ENCODE measurements at places on chromosomes 2 and 18.
A peak's percentile ranks its signal among the peaks of the same experiment; 100 is the strongest.

DNA sequence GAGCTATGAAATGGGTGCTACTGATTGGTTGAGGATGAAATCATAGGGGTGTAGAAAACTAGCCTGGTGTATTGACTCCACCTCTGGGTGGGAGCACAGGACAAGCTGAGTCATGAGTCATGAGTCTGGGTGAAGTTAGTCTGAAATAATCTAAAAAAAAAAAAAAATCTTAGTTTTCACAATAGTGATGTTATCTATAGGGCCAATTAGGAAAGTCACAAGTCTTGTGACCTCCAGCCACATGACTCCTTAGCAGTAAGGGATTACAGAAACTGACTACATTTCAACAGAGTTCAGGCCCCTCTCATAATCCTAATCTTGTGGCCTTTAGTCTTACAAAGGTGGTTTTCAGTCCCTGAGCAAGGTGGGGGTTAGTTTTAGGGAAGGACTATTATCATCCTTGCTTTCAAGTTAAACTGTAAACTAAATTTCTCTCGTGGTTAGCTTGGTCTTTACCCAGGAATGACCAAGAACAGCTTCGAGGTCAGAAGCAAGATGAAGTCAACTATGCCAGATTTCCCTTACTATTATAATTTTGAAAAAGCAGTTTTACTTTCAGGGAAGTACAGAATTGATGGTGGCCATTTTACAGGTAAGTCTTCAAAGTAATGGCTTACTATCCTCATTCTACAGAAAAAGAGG is 338.0 kb upstream of the GYPC start:
- DNase-seq: no peak

DNA sequence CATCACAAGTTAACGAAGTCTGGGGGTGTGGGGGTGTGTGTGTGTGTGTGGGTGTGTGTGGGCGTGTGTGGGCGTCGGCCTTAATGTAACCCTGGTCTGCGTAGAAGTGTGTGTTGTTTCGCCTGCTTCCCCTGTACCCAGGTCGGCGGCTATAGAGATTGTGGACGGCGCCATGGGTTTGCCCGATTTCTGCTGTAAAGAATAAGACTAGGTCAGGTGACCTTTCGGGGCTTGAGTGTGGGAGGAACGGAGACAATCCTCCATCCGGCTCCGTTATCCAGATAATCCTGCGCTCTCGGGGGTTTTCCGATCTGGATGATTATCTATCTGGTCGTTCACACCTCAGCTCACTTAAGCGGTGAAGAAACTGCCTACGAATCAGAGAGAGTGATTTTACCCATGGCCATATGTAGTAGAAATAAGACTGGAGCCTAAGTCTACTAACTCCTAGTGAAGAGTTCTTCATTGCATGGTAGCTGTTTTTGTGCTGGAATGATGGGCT is 543 bp downstream of the HADHB start:
- DNase-seq: peak; percentile 82

DNA sequence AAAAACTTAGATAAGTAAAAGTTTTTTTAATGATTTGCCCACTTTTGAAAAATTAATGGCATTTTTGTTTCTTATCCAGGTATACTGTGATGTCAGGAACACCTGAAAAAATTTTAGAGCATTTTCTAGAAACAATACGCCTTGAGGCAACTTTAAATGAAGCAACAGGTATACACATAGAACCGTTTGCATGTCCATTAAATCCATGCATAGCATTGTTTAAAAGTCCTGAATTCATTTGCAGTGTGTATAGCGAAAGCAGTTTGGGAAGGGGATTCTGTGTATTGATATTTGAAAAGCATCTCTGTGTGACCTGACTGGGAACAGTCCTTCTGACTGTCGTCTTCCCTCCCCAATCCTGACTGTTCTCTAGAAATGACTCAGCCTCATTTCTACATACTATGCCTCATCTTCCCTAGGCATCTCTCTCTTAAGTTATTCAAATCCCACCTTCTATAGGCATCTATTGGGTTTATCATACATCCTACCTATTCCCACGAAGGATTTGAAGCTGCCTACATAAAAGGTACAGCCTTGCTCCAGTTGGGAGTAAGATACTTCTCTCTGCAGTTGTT is 79.2 kb upstream of the MAP3K20 start:
- no peak for DNase-seq

DNA sequence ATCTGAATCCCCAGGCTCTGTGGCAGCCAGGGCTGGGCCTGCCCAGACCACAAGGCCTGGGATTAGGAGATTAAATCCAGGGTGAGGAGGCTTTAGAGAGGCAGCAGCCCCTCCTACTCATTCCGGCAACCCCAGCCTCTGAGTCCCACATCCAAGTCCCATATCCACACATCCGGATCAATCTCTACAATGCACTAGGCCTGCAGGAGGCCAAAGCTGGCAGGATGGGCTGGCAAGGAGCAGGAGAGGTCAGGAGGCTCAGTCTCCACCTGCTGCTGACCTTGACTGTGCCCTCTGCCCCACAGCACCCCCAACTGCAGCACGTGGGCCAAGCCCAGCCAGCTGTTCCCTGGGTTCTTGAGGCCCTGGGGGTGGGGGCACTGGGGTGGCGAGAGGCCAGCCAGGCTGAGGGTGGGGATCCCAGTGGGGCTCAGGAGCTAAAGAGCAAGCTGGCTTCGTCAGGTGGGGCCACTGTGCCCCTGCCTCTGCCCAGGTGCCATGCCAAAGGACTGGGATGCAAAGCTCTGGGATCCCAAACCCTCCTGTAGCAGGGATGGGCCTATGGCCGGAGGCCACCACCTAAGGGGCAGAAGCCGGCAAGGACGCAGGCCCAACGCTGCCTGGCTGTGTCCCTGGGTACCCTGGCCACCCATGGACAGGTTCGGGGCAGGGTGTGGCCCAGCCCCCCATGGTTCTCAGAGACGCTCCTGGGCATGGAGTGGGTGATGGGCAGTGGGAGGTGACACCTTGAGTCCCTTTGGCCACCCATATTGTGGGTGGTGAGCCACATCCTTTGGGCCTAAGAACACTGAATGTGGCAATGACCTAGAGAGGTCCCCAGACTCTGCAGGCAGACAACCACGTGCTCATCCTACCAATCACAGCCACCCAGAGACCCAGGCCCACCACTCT is 3.2 kb downstream of the KIF1A start:
- no peak for DNase-seq

DNA sequence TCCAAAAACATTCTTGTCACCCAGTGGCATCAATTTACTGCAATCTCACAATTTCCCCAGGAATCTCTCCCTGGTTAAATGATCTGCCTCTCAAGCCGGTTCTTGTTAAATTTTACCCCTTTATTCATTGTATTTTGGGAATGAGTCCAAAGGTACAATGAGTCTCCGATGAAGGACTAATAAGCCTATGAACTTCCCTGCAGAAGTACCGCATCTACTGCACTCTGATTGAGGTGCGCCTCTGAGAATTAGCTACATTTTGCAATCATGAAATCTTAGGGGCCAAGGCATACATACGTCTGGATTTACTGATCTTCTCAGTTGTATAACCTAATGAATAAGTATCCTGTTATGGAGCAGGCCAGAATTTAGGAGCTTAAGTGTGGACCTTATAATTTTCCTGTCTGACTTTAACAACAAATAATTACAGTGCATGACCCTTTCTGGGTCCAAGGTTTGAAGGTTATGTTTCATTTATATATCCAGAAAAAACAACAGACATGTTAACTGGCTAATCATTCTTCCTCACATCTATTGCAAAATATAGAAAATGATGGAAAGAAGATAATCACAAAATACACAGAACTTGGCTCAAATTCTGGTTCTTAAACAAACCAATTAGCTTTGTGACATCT is 261.8 kb upstream of the NRXN1 start:
- no peak for DNase-seq

DNA sequence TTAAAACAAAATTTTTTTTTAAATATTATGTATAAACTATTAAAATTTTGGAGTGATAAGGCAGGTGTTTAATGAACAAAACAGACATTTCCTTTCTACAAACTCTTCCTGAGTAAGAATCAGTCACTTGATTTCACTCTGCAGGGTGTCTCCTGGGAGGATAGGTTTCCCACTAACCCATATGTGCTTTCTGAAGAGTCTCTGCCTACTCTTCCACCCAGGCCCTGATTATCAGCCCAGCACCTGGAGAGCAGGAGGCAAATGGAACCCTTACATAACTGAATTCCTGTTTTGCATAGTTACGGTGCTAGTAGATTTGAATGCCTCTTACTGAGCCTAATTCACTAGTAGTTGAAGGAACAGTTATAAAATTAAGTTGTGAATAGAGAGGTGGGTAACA is 1718.6 kb downstream of the SUCLG1 start:
- DNase-seq: no peak

- DNase-seq: no peak
Observed at GRCh38 chr2:237056287-237056875, 29.3 kb upstream of the COPS8 start.

DNA sequence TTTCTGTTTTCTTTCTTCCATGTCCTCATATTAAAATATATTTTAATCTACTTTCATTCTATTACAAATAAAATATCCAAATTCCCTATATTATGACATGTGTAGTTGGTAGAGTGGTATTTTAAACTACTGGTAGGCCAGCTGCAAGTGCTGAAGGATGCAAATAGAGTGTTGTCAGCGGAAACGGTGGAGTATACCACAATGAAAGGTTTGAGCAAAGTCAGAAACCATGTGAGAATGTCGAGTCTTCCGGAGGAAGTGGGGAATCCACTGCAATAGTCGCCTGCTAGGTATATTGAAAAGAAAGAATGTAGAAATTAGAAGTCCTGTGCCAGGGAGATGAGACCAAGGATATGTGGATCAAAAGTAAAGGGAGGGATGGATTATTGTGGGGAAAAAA is 373.9 kb downstream of the DSEL start:
- no peak for DNase-seq

- DNase-seq: no peak
Observed at GRCh38 chr2:85838181-85838580, 50.6 kb downstream of the ST3GAL5 start.

- DNase-seq: no peak
Observed at GRCh38 chr18:57943723-57944122, 100.3 kb upstream of the NEDD4L start.

- no peak for DNase-seq
Observed at GRCh38 chr2:72544554-72544953, 281.3 kb downstream of the EXOC6B start.

DNA sequence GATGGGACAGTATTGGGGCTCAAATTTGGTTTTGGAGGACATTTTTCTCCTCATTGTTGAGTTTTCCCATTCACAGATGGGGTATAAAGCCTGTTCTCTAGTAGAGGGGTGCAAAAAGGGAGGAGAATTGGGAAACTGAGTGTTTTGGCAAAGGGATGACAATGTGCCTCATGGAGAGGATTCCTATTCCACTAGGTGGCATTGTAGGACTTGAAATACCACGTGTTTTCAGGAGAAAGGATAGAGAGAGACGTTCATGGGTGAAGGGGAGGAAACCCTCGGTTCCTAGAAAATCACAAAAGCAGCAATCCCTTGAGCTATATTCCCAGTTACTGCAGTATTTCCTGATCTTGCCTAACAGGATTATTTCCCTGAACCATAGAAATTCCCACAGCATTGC is 113.7 kb upstream of the SRD5A2 start:
- DNase-seq: no peak

- peak; percentile 1 for DNase-seq
Observed at GRCh38 chr2:142180820-142181533, 50.2 kb upstream of the LRP1B start.

DNA sequence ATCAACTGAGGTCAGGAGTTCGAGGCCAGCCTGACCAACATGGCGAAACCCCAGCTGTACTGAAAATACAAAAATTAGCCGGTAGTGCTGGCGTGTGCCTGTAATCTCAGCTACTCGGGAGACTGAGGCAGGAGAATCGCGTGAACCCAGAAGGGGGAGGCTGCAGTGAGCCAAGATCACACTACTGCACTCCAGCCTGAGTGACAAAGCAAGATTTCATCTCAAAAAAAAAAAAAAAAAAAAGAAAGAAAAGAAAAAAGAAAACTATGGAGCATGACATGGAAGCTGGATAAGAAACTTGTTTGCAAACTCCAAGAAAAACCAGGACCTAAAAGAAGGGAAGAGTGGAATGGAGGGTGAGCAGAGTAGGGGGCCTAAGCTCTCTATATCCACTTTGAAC is 1.9 kb upstream of the CHMP1B start:
- no peak for DNase-seq

DNA sequence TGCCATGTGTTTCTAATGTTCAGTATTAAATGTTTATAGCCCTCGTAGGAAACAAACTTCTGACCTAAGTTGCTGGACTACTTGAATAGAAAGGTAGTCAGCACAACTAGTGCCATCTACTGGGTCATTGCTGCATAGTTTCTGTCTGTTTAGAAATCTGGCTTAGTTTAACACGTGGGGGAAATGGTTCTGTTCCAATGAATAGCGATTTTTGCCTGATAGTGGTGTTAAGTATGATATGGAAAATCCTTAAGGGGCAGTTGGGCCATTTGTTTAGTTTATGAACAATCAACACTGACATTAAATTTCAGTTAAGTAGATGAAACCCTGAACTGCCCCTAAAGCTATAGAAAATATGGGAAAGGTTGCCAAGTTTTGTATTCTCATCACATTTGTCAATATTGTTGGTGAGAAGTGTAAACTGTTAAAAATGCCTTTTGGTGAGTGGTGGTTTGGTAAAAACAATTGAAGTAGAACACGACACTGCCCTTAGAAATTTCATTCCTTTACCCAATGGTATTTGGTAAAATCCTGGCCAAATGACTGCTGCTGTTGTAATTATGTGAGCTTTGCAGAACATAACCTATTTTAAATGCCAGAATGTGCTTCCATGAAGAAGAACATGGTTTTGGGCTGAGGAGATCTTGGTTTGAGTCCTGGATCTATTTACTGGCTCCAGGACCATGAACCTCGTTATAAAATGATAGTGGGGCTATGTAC is 13.2 kb downstream of the NABP1 start:
- peak; percentile 78 for DNase-seq

- no peak for DNase-seq
Observed at GRCh38 chr2:157173740-157174184, 83.7 kb upstream of the GALNT5 start.

DNA sequence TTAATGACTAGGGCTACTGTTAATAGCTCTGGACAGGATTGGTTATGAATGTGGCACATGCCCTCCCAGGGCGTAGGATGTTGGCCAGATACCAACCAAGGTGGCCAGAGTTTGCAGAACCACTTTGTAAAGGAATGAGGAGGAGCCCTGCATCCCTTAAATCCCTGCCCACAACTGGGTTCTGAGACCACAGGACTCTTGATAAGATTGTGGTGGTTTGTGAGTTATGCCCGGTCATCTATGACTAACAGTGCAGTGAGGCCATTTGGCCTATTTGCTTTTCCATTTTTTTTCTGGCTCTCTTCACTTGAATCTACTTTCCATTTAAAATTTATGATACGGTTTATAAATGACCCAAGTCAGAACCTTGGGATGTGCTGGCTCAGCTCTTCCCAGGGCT is 294.5 kb downstream of the PRKCE start:
- DNase-seq: no peak

GRCh38 chr2:85588236-85588635 is 4.0 kb downstream of the VAMP5 start:
- no peak for DNase-seq

- no peak for DNase-seq
Observed at GRCh38 chr18:74942319-74942910, 266.5 kb downstream of the PTGR3 start.

Data from T-helper 2 cell (primary cell).